ENCODE measurements at places on chromosomes 4 and X. TPM values are rescaled to one million over a fixed set of nuclear protein-coding genes. Genes with fewer than 3 reads are reported as not detected.

Gene BEX2
- total RNA-seq = 4.0 TPM

Gene ELOVL6
- total RNA-seq = 26.1 TPM

Gene TMEM271
- total RNA-seq = not detected

Gene TRIM60
- total RNA-seq = not detected

Gene MGARP
- total RNA-seq = 0.37 TPM

Gene CFAP99
- not detected for total RNA-seq

Gene SYP
- total RNA-seq = 0.51 TPM

Gene CLDN2
- not detected for total RNA-seq

Gene EMCN
- total RNA-seq = not detected

Gene GUCY1A1
- total RNA-seq = 6.9 TPM

Gene NUDT6
- total RNA-seq = 8.6 TPM

Measured in airway epithelial cell (primary cell).